ENCODE measurements at places on chromosomes 16 and 17. TPM values are rescaled to one million over a fixed set of nuclear protein-coding genes. Genes with fewer than 3 reads are reported as not detected.

DNA sequence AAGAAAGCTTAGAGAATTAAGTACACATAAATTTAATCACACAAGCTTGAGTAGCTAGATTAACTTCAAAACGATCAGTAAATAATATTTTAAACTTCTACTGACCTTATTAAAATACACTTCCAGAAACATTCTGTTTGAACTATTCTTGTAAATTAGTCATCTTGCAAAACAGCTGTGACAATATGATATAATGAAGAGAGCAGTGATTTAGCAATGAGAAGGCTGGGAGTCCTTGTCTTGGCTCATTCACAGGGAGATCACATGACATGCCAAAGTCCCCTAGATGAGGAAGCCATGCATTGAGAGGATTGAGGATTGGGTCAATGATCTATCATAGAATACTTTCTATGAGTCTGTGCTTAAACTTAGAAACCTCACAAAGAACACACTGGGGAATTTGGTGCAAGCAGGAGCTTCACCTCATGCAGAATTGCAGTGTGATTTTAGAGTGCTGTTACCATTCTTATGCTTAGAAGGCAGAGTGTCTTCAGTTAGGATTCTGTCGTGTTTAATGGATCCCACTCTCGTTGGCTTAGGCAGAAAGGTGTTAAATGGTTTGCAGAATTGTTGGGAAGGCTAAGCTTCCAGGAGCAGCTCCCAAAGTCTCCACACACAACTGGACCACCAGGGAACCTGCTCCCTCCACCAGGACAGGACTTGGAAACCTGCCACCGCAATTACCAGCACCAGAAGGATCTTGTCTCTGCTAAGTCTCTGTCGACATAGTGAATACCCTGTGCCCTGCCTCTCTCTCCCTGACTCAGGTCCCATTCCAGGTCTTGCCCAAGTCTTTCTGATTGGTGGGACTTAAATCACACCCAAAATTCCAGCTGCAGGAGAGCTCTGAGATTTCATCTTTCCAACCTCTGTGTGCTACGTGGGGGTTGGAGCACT, 87.1 kb downstream of the USP22 start:
- DNase-seq, result peak; percentile 77

The SOCS1 gene
- 2.0 TPM for total RNA-seq

The CES5A gene
- total RNA-seq, result not detected

DNA sequence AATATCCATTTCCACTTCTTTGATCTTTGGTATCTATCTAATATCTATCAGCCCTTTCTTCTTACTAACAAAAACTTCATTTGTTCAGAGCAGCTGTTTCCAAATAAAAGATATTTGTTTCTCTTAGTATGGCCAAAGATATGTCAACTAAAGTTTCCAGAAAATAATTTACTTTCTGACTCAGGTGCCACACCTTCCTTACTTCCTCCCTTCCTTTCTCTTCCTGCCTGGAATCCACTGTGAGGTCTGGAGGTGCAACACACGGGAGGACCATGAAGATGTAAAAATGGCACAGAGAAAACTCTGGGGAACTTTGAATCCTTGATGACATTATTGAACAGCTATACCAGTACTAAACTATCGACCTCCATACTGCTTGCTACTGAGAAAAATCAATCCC, 14.0 kb downstream of the MED13 start:
- DNase-seq, result peak; percentile 22

- DNase-seq, result peak; percentile 19
Observed at GRCh38 chr16:83253521-83253920, 554.3 kb upstream of the HSBP1 start.

The NEUROD2 gene
- not detected for total RNA-seq

DNA sequence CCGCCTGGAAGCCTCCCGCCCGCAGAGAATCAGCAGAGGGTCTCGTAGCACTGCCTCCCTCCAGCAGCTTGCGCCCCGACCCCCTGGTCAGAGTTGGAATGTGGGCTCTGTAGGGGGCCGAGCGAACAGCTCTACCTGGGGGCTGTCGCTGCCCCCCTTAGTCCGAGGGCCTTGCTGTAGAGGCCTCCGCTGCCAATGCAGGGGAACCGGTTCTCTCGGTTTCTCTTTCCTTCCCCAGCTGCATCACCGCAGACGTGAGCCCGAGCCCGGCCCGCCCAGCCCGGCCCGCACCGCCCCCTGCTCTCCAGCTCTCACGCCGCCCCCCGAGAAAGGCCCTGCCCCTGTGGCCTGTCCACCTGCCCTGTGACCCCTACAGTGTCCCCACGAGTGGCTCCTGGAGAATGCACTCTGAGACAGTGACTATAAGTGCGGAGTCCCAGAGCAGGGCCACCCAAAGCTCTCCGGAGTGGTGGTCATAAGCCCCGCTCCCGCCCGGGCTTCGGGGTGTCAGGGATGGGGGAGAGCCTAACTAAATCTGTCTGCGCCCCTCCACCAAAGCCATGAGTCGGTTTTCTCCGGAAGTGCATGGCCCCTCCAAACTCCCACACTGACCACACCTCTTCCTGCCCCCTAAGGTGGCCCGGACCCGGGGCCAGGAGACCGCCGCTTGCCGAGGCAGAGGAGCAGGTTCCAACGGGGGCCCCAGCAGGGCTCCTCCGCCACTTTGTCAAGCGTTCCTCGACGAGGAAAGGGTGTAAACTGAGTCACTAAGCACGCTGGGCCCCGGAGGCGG, 1.7 kb downstream of the ARHGAP27 start:
- no peak for DNase-seq

DNA sequence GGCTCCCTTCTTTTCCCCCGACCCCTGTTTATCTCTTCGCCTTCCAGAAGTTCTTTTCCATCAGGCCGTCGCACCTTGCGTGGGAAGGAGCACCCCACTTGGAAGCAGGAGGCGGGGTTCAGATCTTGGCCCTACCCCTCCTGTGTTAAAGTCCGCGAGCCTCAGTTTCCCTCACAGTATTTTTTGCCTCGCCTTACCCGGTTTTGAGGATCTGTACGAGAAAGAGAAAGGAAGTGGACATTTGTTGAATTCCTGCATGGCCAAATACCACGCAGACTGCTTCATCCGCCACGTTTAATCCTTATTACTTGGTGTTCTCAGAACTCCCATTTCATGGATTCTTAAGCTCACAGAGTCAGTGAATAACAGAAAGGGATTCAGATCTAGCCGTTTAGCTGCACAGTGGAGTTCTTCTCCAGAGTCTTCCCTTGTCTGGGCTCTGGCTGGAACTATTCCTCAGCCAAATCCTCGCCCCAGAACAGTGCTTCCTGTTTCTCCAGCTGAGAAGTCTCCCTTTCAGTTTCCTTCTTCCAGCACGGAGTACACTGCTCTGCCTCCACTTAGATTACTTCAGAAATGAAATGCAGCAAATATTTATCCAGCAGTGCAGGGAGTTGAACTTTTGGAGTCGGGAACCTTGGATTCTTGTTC, 590 bp downstream of the TMEM219 start:
- DNase-seq, result peak; percentile 22

DNA sequence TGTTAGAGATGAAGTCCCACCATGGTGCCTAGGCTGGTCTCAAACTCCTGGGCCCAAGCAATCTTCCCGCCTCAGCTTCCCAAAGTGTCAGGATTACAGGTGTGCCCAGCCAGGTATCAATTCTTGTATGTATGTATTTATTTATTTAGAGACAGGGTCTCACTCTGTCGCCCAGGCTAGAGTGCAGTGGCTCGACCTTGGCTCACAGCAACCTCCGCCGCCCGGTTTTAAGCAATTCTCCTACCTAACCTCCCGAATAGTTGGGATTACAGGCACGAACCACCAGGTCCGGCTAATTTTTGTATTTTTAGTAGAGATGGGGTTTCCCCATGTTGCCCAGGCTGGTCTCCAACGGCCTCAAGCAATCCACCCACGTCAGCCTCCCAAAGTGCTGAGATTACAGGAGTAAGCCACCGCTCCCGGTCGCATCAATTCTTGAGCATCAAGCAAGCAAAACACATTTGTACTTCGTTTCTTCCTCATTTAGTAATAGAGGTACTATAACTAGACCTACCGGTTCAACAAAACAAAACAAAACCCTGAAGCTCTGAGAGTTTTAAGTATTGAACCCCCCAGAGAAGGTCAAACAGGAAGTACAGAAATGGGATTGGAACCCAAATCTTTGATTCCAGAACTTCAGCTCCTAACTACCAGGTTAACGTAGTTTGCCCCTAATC, 1.0 kb upstream of the ZNF500 start:
- peak; percentile 65 for DNase-seq

DNA sequence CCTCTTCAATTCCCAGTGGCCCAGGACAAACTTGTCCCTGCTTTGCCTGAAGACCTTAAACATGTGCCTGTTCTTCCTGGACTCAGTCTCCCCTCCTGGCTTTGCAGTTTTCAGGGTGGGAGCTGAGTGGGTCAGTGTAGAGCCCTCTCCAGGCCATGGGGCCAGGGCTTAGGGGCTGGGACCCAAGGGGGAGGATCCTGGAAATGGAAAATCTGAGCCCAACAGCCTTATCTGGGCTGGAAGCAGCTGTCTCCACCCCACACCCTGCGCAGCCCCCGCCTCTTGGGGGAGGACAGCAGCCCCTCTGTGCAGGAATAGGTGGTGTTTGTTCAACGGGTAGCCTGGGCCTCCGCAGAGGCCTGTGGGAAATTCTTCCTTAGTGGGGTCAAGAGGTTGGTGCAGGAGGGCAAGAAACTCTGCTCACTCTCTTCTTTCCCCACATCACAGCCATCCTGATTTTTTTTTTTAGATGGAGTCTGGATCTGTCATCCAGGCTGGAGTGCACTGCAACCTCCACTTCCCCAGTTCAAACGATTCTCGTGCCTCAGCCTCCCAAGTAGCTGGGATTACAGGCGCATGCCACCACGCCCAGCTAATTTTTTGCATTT, 6.8 kb upstream of the SMTNL2 start:
- DNase-seq, result no peak

The CEMP1 gene
- total RNA-seq, result not detected

- peak; percentile 37 for DNase-seq
Observed at GRCh38 chr16:49857423-49858181, 1.7 kb upstream of the ZNF423 start.

DNA sequence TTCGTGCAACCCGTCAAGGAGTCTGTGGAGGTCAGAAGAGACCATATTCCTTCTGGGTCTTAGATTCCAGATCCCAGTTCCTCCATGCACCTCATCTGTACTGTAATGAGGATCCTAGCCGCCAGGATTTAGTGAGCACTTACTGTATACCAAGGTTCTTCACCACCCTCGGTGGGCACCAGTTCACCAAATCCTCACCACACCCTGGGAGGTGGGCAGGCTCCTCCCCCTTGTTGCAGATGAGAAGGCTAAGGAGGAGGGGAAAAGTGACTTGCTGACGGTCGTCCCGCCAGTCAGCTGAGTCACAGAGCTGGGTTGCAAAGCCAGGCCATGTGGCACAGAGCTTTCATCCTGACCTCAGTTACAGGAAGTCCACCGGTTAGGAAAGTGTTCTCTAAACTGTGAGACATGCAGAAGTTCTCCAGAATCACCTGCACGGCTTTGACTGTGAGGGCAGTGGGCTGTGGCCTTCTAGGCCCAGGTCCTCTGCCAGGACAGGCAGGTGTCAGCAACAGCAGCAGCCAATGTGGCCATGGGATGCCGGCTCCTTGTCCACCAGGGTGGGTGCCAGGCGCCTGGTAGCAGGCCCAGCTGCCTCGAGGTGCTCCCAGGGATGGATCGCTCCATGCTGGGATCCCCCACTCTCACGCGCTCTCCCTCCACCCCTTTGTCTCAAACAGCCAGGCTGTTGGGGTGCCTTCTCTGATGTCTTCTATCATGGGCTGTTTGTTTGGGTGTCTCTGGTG, 240.3 kb upstream of the GSE1 start:
- peak; percentile 57 for DNase-seq

DNA sequence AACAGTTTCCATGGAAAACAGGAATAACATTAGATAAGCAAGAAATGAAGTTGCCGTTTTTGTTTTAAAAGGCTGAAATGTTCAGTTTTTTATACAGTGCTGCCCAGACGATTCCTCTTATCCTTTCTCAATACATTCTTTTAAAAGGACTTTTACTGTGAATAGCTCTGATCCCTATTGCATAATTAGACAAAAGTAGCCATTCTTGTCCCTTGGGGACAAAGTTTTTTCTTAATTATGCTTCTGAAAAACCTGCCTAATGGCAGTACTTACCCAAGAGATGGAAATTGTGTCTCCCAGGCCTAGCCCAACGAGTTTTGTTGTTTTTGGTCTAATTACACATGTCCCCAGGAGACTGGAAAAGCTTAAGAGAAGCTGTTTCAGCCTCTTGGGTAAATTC, 27.6 kb downstream of the NXPH3 start:
- DNase-seq, result no peak

DNA sequence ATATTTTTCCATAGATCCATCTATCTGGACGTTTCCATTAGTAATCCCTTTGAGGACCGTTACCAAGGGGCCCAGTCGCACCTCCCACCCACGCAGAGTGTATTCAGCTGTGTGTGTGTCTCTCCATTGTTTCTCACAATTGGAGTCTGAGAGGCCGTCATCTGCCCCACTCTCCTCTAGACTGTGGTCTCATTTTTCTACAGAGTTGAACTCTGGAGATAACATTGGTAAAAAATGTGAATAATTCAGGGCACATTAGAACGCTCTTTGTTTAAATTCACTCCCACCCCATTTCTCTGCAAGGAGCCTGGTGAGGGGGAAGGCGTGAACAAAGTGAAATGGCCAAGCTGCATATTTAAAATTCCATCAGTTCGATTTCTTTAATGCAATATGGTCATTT, 333.1 kb upstream of the MAF start:
- no peak for DNase-seq

The RTN4RL1 gene
- total RNA-seq, result under 0.01 TPM

DNA sequence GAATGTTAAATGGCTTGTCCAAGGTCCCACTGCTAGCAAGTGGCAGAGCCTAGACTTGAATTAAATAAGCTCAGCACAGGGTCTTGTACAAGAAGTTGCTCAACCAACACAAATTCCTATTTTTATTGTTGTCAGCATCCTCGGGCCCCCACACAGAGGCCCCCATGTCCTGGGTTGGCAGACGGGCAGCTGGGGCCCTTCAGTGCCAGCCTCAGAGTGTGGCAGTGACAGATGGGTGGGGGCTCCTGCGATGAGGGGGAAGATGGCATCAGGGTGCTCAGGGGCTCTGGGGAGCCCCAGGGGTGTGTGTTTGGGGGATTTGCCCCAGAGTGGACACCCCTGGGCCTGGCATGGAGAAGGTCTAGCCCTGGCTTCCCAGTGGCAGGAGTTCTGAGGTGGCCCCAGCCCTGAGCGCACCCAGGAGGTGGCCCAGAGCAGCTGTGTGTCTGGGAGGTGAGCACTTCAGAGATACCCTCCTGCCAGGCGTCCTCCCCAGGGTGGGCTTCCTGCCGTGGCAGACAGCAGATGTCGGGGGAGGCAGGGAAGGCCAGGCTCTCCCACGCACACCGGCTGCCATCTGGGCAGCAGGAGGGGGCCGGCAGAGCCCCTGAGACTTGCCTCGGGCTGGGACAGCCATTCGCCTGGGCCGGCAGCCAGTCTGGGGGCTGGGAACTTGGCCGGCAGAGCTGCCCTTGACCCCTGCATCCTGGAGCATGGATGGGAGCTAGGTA, 150.8 kb downstream of the C16orf78 start:
- DNase-seq, result no peak

The CCDC78 gene
- 8.0 TPM for total RNA-seq

DNA sequence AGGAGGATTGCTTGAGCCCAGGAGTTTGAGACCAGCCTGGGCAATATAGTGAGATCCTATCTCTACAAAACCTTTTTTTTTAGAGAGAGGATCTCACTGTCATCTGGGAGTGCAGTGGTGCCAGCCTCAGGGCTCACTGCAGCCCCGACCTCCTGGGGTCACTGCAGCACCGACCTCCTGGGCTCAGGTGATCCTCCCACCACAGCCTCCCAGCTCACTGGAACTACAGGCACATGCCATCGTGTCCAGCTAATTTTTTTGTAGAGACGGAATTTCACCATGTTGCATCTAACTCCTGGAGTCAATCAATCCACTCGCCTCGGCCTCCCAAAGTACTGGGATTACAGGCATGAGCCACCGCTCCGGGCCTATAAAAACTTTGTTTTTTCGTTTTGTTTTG, 15.4 kb downstream of the MAPK8IP3 start:
- DNase-seq, result no peak

The MT1A gene
- not detected for total RNA-seq

The PLCG2 gene
- total RNA-seq, result 6.4 TPM

Data from mammary epithelial cell (primary cell).